CD4-positive, alpha-beta T cell treated with Interleukin-15 for 4 hours (primary cell): ENCODE measurements at places on chromosomes 3 and 15.

GRCh38 chr15:55349282-55349681, 30.3 kb downstream of the PIGB start:
- no peak for DNase-seq

- DNase-seq, result no peak
These were observed 60.2 kb downstream of the CNTN4 start for GRCh38 chr3:2158828-2159227.

DNA sequence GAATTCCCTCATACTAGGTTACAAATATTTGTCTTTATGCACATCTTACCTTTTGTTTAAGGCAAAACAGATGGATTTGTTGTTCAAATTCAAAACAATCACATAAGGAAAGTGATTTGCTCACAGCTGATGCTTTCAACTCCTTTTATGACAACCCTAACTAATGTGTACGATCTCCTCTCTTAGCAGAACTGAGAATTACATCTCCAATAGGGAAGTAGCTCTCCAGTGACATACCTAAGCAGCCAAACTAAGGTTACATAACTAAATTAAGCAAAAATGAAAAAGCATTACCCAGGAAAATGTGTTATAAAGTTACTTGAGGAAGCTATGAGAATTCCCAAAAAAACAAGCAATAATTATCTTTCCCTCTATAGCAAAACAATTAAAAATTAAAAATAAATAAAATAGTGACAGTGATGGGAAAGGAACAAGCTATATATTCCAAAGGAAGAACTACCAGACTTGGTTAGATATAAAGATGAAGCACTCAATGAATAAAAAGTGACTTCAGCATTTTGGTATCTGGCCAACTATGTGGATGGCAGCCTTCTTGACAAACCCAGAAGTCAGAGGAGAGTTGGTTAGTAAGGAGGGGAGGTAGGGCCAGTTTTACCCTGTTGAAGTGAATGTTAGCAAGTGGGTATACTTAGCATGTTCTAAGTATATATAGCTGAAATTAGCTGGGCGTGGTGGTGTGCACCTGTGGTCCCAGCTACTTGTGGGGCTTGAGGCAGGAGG, 32.4 kb downstream of the PEAK1 start:
- no peak for DNase-seq

DNA sequence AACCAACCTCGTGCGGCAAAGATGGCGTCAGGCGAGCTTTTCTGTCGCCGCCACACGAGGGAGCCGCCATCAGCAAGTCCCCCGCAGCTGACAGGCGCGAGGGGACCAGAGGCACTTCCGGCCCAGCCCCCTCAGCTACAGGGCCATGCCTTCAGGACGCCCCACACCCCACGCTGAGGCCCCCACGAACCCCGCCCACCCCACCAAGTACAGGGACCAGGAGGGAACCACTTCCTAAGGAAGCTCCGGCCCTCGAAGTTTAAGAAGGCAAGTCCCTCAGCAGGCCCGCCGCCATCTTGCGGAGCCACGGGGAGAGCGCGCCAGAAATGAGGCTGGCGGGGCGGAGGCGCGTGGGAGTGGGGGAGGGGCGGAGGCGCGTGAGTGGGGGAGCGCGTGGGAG, 790 bp downstream of the DAZL start:
- DNase-seq, result no peak

DNA sequence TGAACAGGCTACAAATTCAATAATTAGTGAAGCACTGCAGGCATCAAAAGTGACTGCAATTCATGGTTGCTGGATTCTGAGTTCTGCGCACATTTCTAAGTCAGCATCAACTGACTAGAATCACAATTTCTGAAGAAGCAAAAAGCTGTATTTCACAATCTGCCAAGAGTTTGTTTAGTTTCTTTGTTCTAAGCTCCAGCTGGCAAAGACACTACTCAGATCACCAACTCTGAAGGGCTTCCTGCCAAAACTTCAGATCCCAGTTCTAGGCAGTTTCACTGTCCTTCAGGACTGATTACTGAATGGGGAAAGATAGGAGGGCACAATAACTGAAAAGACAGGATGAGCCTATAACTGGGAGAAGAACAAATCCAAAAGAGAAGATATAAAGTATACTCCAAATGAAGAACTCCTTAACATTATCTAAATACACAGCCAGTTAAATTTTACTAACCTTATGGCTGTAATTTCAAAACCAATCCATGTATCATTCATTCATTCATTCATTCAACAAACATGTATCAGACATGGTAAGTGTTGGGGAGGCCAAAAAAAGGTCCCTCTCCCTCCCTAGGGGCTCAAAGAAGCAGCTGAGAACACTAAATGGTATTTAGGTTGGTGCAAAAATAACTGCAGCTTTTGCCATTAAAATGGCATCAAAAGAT, 17.1 kb downstream of the TJP1 start:
- DNase-seq, result no peak

DNA sequence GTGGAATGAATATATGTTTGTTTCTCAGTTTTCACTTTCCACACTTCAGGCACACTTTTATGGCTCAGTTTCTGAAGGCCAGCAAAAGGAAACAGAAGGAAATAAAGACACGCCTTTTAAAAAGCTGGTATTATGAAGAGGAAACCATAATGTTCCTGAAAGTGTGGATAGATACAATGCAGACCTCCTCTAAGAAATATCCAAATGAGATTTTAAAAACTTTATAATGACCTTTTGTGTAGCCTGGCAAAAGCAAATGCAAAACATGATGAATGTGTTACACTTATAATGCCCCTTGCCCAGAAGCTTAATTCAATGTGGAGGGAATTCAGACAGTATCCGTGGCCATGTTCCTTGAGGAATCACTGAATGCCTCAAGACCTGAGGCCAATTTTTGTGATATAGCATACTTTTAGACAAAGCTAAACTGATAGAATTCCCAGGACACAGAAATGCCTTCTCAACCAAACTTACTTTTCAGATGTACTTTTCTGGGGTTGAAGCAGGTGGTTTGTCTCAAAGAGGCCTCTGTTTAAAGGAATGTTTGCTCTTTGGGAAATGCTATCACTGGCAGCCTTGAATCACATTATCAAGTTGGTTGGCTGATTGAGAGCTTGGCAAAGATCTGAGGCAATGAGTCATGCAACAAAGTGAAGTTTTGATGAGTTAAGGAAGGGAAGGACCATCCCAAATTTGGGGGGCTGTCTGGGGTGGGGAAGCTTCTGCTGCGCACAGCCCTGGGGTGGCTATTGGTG, 77.1 kb upstream of the CACNA2D3 start:
- DNase-seq, result no peak
